ENCODE measurements at places on chromosomes 2 and 18.

GRCh38 chr2:213150315-213151097 lies 906 bp downstream of the IKZF2 start:
- no peak for DNase-seq

DNA sequence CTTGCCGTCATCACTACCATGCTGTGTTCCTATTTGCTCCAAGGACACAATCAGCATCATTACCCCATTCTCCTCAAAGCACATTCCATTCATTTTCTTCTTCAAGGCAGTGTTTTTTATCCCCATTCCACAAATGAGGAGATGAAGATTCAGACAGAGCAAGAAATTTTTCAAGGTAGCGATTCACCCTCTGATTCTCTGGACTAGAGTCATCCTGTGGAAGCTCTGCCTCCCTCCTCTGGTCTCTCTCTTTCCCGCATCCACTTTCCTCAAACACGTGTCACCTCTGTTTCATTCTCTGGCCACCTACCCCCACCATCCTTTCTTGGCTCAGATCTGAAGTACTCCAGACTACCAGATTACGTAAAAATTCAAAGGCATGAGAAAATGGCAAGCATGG lies 297.9 kb downstream of the SOX11 start:
- DNase-seq, result no peak

- no peak for DNase-seq
Measured at GRCh38 chr2:189412330-189412953, 28.8 kb upstream of the WDR75 start.

- DNase-seq, result no peak
Measured at GRCh38 chr18:48829443-48830149, 121.2 kb downstream of the SMAD7 start.

DNA sequence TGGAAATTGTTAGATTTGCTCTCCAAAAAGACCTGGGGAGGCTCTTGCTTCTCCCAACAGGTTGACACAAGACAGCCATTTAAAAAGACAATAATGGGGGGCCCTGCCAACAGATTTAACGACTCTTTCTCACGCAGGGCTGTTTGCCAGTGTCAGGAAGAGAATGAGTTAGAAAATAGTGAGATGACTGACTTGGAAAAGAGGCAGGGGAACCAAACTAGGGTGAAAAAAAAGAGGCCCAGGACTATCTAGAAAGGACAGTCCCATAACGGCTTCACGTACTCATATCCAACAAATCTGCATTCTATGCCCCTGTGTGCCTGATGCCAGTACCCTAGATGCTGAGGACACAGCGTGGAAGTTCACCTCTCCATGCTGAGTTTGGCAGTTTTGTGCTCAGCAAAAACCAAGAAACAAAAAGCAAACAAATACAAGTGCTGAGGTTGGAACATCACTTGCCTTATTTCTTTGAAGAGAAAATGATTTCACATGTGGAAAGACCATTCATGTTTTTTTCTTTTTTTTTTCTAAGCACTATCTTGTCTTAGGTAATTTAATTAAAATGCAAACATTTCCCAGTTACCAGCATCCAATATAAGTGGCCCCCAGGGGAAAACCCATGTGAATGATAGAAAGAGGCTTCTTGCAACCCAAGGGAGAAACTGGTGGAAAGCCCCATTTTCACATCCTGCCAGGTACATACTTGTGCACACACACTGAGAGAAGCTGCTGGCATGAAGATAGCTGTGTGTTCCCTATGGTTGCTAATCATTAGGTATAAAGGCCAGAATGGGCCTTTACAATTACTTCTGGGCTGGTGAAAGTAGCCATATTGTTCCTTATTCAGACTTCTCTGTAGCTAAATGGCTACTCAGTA lies 10.6 kb upstream of the WIPF1 start:
- DNase-seq, result no peak

DNA sequence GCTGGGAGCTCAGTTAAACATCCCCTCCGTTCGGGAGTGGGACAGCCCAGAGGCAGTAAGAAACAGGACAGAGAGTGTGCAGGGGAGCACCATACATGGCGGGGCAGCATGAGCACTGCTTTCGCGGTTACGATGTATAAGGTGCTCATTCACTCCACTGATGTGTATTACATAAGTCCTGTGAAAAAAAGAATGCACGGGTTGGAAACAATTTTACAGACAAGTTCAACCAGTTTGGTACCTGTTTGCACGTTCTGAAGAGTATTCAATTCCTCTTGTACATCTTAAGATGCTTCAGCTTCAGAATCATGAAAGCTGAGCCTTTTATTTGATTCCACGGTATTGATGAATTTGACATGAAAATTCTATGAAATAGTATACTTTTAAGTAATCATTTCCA lies 97.8 kb upstream of the NETO1 start:
- DNase-seq, result no peak

- no peak for DNase-seq
Measured at GRCh38 chr2:223541546-223541945, 60.6 kb downstream of the SCG2 start.

GRCh38 chr2:238859636-238860347 lies 11.9 kb downstream of the TWIST2 start:
- no peak for DNase-seq

DNA sequence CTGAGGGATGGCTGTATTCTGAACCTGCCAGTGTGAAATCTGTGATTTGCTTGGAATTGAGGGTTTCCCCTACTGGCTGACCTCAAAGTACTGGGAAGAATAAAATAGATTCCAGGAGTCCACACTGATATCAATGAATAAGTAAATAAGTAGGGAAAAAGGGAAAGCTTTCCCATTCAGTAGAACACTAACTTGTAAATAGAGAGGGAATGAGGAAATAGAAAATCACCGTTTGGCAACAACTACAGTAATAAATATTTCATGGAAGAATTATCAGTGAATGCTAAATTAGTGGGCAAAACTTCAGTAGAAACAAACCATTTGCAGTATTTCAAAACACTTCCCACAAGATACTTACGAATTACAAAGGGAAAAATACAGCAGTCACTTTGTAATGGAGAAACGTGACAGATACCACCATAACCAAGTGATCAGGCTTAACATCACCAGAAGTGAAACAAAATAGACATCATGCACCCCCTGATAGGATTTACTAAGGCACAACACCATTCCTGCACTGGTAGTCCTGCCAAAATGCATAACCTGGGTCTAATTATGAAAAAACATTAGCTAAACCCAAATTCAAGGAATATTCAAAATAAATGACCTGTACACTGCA lies 88.5 kb downstream of the ICA1L start:
- DNase-seq, result no peak

DNA sequence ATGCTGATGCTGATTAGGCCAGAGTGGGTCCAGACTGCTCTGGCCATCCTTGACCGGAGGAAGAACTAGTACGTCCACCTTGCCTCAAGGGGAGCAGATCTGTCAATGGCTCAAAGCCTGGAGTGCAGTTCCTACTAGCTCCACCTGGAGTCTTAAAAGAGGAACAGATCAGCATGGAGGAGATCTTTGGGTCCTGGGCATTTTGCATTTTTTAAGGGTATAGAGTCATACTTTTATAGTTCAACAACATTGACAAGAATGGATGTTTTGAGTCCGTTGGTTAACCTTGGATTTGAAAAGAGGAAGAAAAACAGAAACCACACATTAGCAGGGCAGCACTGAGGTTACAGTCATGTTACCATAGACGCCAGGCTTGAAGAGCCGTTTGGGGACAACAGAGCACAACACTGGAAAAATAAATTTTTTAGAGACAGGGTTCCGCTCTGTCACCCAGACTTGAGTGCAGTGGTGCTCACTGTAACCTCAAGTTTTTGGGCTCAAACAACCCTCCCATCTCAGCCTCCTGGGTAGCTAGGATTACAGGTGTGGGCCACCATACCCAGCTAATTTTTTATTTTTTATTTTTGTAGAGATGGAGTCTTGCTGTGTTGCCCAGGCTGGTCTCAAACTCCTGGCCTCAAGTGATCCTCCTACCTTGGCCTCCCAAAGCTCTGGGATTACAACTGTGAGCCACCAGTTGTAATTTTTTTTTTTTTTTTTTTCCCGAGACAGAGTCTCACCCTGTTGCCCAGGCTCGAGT lies 78.5 kb downstream of the PRKCE start:
- no peak for DNase-seq

- DNase-seq, result no peak
Measured at GRCh38 chr18:60130284-60130683, 230.5 kb downstream of the PMAIP1 start.

GRCh38 chr2:170740660-170741059 lies 25.5 kb downstream of the SP5 start:
- no peak for DNase-seq

DNA sequence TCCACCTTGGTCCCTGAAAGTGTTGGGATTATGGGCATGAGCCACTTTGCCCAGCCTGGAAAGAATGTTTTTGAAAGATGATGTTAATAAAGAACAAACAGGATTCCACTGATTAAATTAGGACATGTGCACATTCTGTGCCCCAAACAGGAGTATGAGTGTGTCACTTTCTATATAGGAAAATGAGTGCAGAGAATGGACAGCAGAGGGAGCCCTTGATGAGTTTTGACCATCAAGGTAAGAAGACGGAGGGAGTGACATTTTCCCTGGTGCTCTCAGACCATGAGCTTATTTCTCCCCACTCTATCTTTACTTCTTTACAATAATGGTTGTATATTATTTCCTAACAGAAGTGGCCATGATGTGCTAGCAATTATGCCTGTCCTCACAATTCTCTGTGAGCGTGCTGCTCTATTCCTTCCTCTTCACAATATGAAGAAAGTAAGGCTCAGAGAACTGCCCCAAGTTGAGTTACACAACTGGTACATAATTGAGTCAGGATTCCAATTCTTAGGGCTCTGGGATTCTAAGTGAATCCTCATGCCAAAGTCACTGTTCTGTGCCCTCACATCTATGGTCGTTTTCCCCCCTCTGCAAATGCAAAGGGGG lies 20.6 kb downstream of the RPL37A start:
- DNase-seq, result peak; percentile 28

- DNase-seq, result no peak
Measured at GRCh38 chr2:71538241-71538640, 84.9 kb downstream of the DYSF start.

DNA sequence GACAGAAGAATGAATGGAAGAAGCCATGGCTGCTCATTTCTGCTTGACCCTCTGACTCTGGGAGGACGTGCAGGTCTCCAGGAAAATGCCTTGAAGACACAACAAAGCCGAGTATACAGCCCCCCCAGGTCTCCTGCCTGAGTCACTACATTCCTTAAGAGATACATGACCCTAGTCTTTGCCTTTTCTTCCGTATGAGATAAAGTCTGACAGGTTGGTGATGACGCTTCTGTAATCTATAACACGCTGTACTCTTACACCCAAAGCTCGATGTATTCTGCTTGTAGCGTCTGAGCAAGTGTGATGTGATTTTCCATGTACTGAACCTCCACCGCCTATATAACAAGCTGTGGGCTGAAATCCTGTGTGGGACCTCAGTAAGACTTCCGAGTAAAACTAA lies 77.3 kb downstream of the KCTD1 start:
- DNase-seq, result no peak

DNA sequence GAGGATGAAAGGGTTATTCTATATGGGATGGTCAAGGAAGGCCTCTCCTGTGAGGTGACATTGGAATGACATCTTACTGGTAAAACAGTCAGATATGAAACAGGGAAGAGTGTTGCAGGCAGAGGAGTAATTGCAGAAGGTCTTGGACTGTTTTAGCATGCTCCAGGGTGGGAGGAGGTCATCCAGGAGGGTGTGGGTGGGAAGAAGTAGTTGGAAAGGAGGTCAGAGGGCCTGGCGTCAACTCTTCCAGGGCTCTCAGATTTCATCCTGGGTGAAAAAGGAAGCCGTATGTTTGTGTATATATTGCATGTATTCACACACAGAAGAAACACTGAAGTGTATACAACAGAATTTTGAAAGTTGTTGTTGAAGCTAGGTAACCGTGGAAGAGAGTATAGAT lies 48.2 kb downstream of the ATP9B start:
- no peak for DNase-seq

DNA sequence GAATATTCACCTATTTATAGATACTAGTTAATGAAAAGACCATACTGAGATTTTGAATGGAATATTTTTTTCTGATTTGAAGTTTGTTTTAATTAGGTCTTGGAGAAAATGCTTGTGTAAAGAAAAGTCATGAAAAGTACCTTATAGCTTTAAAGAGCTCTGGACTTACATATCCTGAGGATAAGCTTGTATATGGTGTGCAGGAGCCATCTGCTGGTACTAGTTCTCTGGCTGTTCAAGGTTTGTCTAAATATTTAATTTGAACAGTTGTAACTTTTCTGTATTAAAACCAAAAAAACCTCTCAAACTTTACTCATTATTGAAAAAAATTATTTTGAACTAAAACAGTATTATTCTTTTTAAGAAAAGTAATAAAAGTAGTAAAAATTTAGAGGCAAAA lies 50.1 kb downstream of the UBR3 start:
- no peak for DNase-seq

DNA sequence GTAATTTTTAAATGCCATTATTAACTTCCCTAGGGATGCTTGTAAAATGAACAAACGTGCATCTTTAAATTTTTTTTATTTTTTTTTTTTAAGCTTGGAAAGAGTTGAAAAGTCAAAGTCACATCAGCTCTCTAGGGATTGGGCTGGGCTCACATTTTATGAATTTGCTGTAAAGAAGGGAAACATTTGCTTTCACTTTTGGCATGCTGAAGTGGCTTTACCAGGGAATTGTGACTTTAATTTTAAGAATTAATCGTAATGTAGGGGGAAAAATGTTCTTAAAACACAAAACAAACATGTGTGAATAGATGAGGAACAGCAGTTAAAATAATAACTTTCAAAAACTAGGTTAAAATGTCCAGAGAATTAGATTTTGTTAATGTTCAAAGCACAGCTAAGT lies 123.0 kb downstream of the AGAP1 start:
- no peak for DNase-seq

- DNase-seq, result peak; percentile 53
Measured at GRCh38 chr2:170409164-170409535, 231.2 kb downstream of the MYO3B start.

DNA sequence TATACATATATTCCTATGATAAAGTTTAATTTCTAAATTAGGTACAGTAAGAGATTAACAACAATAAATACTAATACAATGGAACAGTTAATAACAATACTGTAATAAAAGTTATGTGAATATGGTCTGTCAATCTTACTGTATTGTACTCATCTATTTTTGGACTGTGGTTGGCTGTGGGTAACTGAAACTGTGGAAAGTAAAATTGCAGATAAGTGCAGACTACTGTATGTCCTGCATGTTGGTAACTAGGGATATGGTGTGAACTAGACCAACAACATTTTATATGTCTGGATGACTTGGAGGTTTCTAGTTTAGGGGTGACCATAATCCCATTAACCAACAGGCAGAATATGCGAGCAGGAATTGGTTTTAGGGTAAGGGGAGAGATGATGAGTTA lies 23.3 kb downstream of the PHLPP1 start:
- no peak for DNase-seq

- DNase-seq, result no peak
Measured at GRCh38 chr2:150214626-150215025, 272.8 kb downstream of the RND3 start.

DNA sequence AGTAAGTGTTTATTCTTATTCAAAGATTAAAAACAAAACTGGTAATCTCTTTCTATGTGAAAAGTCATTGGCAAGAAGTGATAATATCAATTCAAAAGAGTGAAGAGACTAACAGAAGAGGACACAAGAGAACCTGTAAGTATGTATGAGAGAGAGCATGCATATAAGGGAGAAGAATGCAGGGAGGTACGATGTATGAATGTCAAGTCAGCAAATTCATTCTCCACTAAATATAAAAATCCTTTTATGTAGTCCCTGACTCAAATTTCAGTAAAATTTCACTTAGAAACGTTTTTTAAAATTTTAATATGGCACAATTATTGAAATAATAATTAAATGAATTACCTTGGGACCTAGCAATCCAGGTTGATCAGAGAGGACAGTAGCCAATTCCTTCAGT lies 55.3 kb downstream of the NCKAP1 start:
- no peak for DNase-seq

GRCh38 chr18:13401404-13401803 lies 182.8 kb downstream of the LDLRAD4 start:
- DNase-seq, result no peak
